ENCODE measurements at places on chromosomes 11 and 22. TPM values are rescaled to one million over a fixed set of nuclear protein-coding genes. Genes with fewer than 3 reads are reported as not detected.

Gene C11orf91
- not detected for total RNA-seq

Gene TMEM121B
- total RNA-seq, result 0.39 TPM

Gene OR8D1
- total RNA-seq, result not detected

Gene NAALAD2
- total RNA-seq, result 11.4 TPM

Gene HTR3B
- total RNA-seq, result not detected

Gene MS4A7
- total RNA-seq, result 8.4 TPM

Gene CHORDC1
- total RNA-seq, result 33.2 TPM

Gene CDC42BPG
- 9.7 TPM for total RNA-seq

Gene RAC2
- 5.7 TPM for total RNA-seq

Gene ALG9
- 34.8 TPM for total RNA-seq

Gene APOA5
- total RNA-seq, result not detected

Gene OR51B5
- 0.30 TPM for total RNA-seq

Gene KRTAP5-8
- 2.5 TPM for total RNA-seq

GRCh38 chr22:25748140-25748539 is 6.2 kb downstream of the MYO18B start:
- no peak for DNase-seq

DNA sequence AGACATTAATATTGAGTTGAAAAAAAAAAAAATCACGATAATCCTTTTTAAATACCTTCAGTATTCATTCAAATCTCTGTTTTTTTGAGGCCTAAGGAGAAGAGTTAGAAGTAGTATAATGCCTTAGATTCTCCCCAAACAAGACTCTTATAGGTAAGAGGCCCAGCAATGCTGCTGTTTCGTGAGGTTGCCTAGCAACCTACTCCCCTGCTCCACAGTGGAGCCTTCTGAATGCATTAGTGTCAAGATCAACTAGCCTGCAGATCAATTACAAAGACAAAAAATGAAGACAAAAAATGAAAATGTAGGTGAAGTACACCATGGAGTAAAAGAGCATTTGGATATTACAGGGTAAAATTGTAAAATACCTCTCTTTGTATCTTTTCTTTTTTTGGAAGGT is 229.8 kb upstream of the LUZP2 start:
- no peak for DNase-seq

GRCh38 chr11:89436071-89436470 is 55.1 kb downstream of the NOX4 start:
- DNase-seq, result no peak

DNA sequence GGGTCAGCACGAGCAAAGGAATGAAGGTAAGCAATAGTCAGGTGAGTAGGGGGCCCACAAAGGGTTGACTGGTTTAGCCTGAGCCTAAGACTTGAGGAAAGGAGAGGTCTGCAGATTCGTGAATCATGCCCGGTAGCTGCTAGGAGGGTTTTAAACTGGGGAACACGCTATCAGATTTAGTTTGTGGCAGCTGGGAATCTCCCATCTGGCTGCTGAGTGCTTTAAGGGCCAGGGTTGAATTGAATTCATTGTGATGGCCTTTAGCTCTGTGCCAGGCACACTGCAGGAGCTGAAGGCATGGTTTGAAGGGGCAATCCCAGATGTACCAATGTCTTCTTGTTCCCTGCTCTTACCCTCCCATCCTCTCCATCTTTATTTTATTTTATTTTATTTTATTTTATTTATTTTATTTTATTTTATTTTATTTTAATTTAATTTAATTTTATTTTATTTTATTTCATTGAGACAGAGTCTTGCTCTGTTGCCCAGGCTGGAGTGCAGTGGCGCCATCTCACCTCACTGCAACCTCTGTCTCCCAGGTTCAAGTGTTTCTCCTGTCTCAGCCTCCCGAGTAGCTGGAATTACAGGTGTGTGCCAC is 1.9 kb upstream of the NECTIN1 start:
- DNase-seq, result no peak

GRCh38 chr11:113556036-113556435 is 80.8 kb upstream of the DRD2 start:
- no peak for DNase-seq

DNA sequence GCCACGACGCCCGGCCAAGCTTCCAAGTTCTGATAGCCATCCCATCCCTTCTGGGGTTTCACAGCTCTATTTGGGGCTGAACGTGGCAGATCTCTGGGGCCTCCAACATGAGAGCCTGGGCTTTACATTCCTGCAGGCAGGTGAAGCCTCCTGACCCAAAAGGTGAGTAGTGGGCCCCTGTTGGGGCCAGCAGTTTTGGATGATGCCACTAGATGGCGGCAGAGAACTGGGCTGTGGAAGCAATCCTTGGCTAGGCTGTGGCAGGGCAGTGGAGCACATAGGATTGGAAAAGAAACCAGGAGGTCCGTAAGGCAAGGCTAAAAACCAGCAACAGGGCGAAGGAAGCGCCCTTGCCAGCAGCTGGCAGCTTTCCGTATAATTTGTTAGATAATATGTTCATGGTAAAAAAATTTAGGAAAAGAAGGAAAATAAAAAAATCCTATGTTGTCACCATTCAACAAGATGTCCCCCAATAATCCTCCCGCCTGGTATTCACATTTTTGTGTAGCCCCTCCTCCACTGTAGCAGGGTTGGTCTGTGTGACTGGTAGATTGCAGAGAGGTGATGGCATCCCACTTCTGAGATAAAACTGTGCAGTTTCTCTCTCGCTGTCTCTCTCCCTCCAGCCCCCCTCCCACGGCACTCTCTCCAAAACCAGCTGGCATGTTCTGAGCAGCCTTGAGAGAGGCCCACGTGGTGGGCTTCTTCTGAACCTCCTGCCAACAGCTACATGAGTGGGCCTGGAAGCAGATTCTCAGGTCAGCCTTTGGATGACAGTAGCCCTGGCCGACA is 43.6 kb upstream of the OR4B1 start:
- peak; percentile 24 for DNase-seq

DNA sequence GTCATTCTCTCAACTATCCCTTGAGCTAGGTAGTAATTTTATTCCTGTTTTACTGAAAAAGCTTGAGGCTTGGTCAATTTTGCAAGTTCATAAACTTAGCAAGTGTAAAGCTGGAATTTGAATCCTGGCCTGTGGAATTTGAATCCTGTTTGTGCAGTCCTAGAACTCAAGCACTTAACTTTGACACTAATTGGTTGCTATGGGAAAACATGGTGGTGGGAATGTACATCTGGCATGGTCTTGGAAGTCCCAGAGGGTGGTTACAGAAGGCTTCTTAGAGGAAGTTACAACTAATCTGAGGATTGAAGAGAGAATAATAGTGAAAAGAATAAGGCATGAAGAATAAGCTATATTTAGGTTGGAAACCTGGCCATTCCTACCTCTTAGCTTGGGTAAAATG is 66.5 kb upstream of the LIN7C start:
- DNase-seq, result no peak

GRCh38 chr22:25077964-25078363 is 121.7 kb upstream of the CRYBB3 start:
- DNase-seq, result no peak

DNA sequence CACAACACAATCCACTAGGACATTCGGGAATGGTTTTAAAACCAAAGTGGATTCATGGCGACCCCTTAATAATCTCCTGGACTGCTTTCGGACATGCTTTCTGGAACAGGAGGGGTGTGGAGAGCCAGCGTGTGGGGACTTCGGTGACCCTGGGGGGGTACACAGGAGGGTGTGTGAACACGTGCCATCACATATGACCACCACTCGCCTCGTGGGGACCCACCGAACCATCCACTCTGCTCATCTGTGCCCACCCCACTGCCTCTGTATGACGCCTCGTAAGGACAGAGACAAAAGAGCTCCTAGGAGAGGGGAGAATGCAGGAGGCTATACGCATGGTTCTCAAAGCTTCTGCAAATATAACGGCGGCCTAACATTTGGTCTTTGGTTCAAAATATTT is 8.9 kb downstream of the LTO1 start:
- no peak for DNase-seq

GRCh38 chr11:119764108-119764868 is 35.3 kb upstream of the NECTIN1 start:
- DNase-seq, result no peak

DNA sequence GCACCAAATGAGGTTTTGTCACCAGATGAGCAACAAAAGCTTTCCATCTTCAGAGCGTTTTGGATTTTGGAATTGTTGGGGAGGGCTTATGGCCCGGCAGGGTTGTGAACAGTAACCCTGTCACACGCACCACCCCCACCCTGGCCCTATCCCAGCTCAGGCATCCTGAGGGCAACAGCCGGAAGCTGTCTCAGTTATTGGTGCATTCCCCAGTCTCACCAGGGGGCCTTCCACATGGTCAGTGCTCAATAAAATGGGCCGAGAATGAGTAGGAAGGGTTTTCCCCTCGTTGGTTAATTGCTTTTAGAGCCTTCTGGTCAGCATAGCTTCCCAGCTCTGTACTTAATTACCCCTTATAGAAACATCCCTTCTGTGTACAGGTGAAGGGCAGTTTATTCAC is 46.0 kb downstream of the LRP5 start:
- DNase-seq, result no peak

- DNase-seq, result no peak
Measured at GRCh38 chr11:61332281-61332796, 566 bp downstream of the DDB1 start.

GRCh38 chr22:21815958-21816357 is 51.5 kb downstream of the MAPK1 start:
- DNase-seq, result no peak

- DNase-seq, result no peak
Measured at GRCh38 chr11:69459848-69460539, 21.5 kb upstream of the LINC01488 start.

DNA sequence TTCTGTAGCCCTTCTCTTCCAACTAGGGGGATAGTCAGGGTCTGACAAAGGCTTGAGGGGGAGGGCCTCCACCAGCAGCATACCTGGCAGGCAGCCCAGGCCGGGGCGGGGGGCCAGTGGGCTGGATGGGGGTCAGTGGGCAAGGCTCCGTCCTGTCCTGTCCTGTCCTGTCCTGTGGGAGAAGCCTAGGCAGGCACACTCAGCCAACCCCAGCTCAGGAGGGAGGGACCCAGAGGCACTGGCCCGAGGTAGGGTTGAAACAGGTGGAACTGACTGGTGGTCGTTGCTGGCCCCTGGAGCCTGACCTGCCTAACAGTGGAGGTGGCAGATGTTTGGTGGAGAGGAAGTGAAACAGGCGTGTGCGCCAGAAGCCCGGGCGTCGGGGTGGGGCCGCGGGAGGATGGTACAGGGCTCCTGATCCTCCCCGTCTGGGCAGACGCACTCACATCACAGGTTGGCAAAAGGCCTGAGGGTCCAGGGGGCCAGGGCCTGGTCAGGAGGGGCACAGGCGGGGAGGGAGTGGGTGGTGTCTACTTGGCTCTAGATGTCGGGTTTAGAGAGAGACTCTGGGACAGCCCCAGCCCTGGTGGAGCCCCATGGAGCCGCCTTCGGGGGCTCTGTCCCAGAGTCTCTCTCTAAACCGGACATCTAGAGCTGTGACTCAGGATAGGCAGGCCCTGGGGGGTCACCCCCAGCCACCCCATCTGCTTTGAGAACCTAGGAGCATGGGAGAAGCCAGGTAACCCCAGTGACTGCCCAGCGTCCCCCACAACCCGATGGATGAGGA is 32.5 kb upstream of the GRAMD4 start:
- DNase-seq, result no peak

DNA sequence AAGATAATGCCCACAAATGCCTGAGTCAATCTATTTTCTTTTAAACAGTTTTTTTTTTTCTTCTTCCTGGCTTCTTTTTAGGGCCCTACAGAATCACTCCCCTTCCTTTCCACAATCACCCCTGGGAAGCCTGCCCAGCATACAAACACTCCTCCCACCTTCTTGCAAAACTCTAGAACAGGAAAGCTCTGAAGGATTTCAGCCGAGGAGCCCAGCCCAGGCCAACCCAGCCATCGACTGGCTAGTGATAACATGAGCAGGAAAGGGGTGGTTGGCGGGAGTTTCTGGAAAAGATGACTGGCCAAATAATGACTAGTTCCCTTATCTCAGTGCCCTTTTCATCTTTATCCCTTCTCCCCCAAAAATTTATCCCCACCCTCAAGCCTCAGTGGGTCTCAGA is 68.2 kb downstream of the USP35 start:
- peak; percentile 23 for DNase-seq

GRCh38 chr11:74520316-74520715 is 26.8 kb upstream of the LIPT2 start:
- DNase-seq, result no peak

DNA sequence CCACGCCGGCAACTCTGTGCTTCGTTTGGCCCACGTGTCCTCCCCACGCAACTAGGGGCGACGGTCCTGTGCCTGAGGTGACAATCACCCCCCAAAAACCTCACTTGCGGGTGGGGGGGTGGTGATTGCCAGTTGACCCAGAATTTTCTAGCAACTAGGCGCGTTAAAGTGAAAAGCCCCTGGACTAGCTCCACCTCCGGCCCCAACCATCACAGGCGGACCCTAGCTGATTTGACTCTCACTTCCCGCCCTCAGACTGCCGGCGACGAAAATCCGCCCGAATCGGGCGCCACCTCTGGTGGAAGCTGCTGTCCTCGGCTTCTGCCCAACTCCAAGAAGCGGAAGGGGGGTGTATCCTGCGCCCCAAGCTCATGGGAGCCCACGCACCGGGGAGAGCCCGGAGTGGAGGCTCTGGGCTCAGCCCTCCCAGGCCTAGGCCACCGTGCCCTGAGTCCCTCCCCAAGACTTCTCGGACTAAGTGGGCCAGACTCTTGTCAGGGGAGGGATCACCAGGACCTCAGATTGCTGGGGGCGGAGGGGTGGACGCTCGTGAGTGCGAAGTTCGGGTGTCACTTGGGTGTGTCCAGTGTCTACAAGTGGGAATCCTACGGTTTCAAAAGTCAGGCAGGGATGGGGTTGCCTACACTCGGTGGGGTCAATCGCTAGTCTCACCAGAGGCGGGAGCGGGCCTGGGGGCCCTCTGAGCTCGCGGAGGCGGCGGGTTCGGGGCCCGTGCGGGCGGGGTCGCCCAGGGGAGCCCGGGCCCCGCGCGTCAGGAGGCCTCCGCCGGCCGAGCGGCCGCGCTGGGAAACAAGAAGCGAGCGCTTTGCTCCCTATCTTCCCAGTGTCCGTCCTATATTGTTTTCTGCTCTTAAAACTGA is 12.3 kb downstream of the PAX6 start:
- DNase-seq, result no peak

DNA sequence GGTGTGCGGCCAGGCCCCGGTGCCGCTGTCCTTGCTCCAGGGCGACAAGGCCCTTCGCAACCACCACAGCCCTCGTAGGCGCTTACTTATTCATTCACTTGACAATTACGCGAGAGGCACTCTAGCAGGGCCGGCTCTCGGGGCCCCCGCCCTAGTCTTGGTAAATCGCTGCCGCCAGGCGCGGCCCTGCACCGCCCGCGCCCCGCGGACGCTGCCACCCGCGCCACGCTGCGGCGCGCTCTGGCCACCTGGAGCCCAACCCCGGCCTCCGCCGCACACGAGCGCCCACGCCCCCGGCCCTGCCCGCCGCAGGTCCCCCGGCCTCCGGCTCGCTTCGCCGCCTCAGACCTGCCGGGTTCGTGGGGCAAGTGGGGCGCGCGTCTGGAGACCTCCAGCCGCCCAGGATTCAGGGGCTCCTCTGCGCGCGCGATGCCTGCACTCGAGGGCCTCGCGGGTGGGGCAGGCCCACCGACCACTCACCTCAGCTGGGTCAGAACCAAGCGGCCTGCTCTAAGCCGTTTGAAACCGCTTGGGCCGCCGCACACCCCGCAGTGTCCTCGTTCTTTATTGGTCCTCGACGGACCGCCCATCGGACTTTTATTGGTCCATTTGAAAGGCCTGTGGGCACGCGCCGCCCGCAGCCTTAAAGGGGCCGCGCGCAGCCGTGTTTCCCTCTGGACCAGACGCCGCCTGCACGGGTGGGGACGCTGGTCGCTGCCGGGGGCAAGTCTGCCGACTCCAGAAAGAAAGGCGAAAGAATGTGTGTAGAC is at the start of gene CKAP5:
CKAP5 (minus strand) TSS at position 541 of the 770 bp plus-strand sequence. CDS start 25,049 bp downstream, outside the sequence.
- peak; percentile 71 for DNase-seq

GRCh38 chr11:8258784-8259183 is 4.9 kb downstream of the LMO1 start:
- no peak for DNase-seq
